ENCODE measurements at places on chromosomes 4 and X. TPM values are rescaled to one million over a fixed set of nuclear protein-coding genes. Genes with fewer than 3 reads are reported as not detected.

GRCh38 chr4:10456595-10457254 lies 501 bp downstream of the ZNF518B start:
- no peak for DNase-seq

The H2BW2 gene
- not detected for total RNA-seq

- DNase-seq: no peak
Measured at GRCh38 chr4:147644471-147644870, 27.3 kb downstream of the TMEM184C start.

DNA sequence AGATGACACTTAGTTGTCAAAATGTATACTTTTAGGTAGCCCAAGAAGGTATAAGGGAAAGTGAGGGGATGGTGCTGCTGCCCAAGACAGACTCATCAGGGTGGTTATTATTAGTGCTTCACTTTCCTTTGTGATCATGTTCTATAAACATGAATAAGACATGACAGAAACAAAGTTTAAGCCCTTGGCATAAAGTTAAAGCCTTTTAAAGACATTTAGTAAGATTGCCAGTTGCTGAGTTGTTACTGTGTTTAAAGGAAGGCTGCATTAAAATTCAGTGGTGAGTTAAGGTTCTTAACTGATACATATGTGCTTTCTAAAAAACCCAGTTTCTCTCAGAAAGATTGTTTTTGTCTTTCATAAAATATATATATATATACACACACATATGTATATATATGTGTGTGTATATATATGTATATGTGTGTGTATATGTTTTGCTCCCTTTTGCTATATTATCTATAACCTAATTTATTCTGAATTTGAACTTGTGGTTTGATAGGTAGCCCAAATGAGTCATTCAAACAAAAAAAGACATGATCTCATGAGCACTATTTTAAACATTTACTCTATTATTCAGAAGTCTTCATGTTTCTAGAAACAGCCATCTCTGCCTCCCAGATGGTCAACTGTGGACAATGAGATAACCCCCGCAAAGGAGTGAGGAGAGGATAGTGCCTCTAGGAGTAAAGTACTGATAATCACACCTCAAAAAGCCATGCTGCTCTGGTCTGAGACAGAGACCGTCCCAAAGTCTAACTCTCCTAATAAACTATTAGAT lies 98.1 kb upstream of the OTUD4 start:
- no peak for DNase-seq

DNA sequence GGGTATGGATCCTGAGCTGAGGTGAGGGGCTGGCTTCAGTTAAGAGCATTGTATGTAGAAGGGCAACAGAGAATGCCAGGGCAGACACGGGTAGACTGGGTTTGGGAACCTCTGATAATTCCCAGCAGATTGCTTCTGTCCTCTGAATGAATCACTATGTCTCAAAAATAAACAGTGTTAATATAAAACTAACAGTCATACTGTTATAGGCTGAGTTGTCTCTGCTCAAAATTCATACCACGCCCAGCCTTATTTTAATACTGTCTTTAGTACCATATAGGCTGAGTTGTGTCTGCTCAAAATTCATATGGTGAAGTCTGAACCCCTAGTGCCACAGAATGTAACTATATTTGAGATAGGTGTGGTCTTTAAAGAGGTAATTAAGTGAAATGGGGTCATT lies 10.0 kb downstream of the XAGE2 start:
- DNase-seq: no peak

- no peak for DNase-seq
Measured at GRCh38 chr4:117874216-117874615, 160.1 kb upstream of the NDST3 start.

GRCh38 chr4:14977830-14978229 lies 24.5 kb upstream of the CPEB2 start:
- DNase-seq: no peak

DNA sequence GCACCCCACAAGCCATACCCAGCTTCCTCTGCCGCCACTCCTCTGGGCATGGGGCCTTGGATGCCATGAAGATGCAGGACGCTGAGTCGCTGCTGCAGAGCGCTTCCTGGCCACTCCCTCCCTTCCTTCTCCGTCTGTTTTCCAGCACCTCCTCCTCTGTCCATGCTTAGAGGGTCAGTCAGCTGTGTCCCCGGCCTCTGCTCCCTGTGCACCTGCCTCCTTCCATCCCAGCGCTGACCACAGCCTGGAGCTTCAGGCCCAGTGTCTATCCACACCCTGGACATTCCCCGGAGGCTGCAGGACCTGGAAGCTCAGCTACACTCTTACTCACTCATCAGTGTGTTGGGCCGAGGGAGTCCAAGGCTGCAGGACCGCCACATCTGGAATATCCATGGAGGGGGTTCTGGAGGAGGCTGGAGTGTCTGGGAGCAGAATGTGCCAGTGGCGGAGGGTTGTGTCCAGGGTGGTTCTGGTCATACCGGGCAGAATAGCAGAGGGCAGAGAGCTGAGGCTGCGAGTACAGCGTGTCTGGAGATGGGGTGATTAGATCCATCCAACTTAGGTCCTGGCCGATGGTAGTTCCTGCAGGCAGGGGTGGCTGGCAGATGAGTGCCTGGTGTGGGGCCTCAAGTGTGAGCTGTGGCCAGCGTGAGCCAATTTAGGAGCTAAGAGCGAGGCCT lies 58.6 kb upstream of the ADRA2C start:
- DNase-seq: no peak
